Upper lobe of right lung (tissue), 1 donor: ENCODE measurements at places on chromosomes 3 and 15. TPM values are rescaled to one million over a fixed set of nuclear protein-coding genes. Genes with fewer than 3 reads are reported as not detected.

- no peak for DNase-seq
Observed at GRCh38 chr15:75902129-75902557, 1.5 kb upstream of the FBXO22 start.

GRCh38 chr3:134377896-134378295, 3.6 kb upstream of the AMOTL2 start:
- DNase-seq, result peak; percentile 47

GRCh38 chr15:69736161-69736560, 283.5 kb downstream of the RPLP1 start:
- no peak for DNase-seq

Gene CPNE9
- 0.90 TPM for total RNA-seq

GRCh38 chr15:100877551-100877950, 2.1 kb upstream of the ALDH1A3 start:
- DNase-seq, result no peak

- DNase-seq, result no peak
Observed at GRCh38 chr3:9201955-9202354, 47.5 kb downstream of the SRGAP3 start.

DNA sequence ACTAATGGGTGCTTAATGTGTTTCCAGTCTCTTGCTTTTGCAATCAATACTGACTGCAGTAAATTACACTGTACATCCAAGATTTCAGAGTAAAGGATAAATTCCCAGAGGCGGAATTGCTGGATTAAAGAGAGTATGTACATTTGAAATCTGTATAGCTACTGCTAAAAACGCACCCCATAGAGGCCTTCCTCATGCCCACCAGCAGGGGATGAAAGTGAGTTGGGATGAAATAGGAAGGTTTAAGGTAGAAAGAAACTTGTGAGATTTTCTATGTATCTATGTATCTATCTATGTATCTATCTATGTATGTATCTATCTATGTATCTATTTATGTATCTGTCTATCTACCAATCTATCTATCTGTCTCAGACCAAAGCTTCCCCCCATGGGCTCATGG, 28.4 kb downstream of the TMEM44 start:
- DNase-seq, result no peak
